T1000 (cell line): ENCODE measurements at places on chromosomes 2 and 18.

GRCh38 chr2:196205011-196205766 lies 33.8 kb upstream of the STK17B start:
- no peak for DNase-seq

DNA sequence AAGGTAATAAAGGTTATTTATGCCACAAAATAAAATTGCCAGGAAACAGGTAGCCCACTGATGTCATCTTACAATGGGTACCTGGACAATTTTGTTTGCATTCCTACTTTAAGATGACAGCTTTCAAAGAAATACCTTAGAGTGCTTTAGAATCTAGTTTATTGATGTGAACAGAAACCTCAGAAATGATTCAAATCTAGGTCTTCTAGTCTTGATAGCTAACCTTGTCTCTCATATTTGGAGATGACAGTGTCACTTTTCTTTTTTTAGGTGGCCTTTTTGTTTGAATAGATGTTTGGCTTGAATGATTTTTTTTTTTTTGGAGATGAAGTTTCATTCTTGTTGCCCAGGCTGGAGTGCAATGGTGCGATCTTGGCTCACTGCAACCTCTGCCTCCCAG lies 69.1 kb downstream of the PIK3C3 start:
- no peak for DNase-seq

DNA sequence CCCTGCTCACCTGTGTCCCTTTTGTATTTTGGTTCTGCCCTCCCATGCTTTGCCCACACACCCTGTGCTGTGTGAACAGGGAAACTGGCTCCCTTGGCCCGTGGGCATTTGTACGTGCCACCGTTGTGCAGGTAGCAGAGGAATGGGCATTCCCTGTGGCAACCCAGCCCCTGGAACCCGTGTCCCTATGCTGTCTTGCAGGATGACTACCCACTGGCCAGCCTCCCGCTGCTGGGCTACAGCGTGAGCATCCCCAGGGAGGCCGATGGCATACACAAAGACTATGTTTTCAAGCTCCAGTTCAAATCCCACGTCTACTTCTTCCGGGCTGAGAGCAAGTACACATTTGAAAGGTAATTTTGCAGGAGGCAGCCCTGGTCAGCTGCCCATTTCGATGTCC lies 15.3 kb downstream of the STK25 start:
- no peak for DNase-seq

GRCh38 chr18:47908592-47908991 lies 21.9 kb downstream of the SMAD2 start:
- DNase-seq: no peak

- DNase-seq: no peak
These were observed 187.7 kb downstream of the HDAC4 start for GRCh38 chr2:239212929-239213642.

- DNase-seq: no peak
These were observed 15.1 kb upstream of the BOD1L2 start for GRCh38 chr18:57131782-57132181.

DNA sequence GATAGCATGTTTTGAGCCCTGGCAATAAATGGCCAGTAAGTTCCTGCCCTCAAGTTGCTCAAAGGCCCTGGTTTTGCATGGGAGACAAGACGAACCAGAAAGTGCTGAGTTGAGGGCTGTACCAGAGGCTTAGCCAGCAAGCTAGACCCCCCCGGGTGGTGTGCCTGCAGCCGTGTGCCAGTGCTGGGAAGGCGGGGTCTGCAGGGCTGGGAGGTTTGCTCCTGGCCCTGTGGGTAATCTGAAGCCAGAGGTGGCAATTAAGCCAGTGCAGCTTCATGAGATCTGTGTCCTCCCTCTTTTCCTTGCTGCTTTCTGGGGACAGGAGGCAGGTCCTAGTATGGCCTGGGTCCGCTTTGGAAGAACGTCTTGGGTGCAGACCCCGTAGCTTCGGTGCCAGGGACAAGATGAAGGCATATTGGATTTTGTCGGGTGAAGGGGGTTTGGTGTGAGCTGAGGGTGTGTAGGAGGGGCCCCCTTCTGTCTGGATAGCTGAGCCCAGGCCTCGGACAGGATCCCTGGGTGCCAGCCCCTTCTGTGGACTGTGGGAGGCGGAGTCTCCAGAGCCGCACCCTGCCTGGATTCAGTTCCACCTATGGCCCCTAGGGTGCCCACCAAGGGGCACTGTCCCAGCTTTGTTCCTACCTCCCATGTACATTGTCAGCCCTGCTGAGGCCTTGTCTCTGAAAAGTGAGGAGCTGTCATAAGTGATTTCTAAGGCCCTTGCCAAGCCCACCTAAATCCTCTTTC lies 15.6 kb downstream of the ATOH8 start:
- DNase-seq: no peak
